ENCODE measurements at places on chromosomes 6 and 20.

GRCh38 chr6:1636272-1636825 is 26.6 kb downstream of the FOXC1 start:
- no peaks in the 10 kb centered on the region for H3K36me3 ChIP-seq
- no peaks in the 10 kb centered on the region for H3K4me1 ChIP-seq
- no peak for DNase-seq
- no peak overlapping the region for H3K4me3 ChIP-seq
- H3K27me3 ChIP-seq, result peaks cover 3% of the 10 kb centered on the region

DNA sequence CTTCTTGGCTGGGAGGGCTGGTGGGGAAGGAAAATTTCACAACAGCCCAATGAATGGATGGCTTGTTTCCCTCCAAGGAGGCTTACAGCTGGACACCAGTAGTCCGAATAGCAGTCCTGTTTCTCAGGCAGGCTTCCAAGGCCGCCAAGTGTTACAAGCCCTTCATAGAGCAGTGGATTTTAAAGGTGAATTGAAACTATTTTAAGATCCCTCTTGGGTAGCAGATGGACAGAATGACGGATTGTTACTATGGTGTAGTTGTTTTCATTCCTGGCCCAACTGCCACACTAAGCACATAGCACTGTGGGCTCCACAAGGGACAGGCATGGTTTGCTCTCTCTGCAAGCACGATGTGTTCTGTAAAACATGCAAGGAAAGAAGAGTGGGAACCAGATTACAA is 203.3 kb upstream of the TAB2 start:
- no peak overlapping the region for H3K27ac ChIP-seq
- no peak overlapping the region for H3K4me3 ChIP-seq
- H3K4me1 ChIP-seq, result peaks cover 65% of the 10 kb centered on the region
- no peaks in the 10 kb centered on the region for H3K27me3 ChIP-seq

GRCh38 chr20:44173116-44173515 is 13.9 kb downstream of the JPH2 start:
- H3K36me3 ChIP-seq, result no peaks in the 10 kb centered on the region
- peaks cover 42% of the 10 kb centered on the region for H3K27me3 ChIP-seq
- H3K27ac ChIP-seq, result no peak overlapping the region
- H3K4me1 ChIP-seq, result peaks cover 2% of the 10 kb centered on the region
- H3K4me3 ChIP-seq, result no peak overlapping the region
- DNase-seq, result no peak

DNA sequence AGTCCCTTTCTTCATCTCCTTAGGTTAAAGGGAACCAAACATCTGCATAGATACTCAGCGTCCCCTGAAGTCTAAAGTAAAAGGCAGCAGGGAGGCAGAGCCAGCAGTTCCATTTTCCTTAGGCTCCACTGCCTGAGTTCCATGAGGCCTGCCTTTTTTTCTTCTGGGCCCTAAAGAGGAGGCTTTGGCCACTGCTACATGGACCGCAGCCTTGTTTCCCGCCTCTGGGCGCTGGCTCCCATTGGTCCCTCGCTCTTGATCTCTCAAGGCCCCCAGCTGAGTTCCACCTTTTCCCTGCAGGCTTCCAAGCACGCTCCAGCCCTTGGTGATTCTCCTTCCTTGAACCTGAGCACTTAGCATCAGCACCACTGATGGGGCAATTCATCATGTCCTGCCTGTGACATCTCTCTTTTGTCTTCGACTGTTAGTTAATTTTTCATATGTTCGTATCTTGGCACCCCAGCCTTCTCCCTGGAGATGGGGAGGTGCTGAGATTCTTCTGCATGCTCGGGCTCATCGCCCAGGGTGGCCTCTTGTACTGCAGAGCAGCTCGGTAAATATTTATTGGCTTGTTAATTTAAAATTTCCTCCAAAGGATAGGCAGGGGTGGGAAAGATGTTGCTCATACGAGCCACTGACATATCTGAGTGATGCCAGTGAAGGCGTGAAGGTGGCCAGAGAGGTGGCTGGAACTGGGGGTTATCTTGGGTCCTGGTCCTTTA is 3.4 kb downstream of the MLN start:
- H3K36me3 ChIP-seq, result no peaks in the 10 kb centered on the region
- no peak overlapping the region for H3K27ac ChIP-seq
- peaks cover 3% of the 10 kb centered on the region for H3K4me1 ChIP-seq
- no peak for DNase-seq
- peaks cover 30% of the 10 kb centered on the region for H3K27me3 ChIP-seq

GRCh38 chr6:125882243-125882642 is 74.3 kb upstream of the HINT3 start:
- no peaks in the 10 kb centered on the region for H3K27me3 ChIP-seq
- no peaks in the 10 kb centered on the region for H3K4me1 ChIP-seq
- H3K4me3 ChIP-seq, result no peak overlapping the region

GRCh38 chr20:10423735-10424134 is 10.3 kb downstream of the MKKS start:
- no peaks in the 10 kb centered on the region for H3K27me3 ChIP-seq
- H3K4me3 ChIP-seq, result no peak overlapping the region
- no peak for DNase-seq
- peaks cover 8% of the 10 kb centered on the region for H3K36me3 ChIP-seq
- peaks cover 9% of the 10 kb centered on the region for H3K4me1 ChIP-seq
- no peak overlapping the region for H3K27ac ChIP-seq

DNA sequence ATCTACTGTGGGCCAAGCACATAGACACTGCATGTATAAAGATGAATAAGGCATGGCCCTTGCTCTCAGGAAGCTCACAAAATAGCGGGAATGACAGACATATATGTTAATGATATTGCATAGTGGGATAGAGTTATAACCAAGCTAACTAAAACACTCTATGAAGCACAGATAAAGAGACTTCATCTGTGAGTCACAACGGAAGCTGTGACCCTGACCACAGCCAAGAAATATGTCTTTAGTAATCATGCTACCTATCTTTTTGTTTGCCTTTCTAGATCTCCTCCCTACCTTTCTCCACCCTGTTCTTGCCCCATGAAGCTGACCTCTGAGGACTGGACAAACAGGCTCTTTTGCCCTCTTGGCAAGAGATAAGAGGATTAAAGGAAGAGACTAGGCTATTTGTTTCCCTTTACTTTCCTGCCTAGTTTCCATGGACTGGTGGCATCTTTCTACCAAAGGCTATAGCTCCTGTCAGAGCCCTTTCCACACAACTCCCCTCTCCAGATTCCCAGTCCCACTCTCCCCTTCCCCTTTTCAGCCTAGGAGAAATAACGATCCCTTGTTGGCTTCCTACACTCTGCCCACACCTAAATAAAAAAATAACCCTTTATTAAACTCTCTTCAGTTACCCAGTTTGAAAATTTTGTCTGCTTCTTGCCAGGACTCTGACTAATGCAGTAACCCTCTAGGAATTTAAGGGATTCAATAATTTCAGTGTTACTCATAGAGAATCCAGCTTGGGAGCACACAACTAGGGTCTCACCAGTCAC is 504.9 kb upstream of the MARCKS start:
- no peaks in the 10 kb centered on the region for H3K27me3 ChIP-seq
- H3K27ac ChIP-seq, result no peak overlapping the region
- no peak for DNase-seq
- H3K4me1 ChIP-seq, result no peaks in the 10 kb centered on the region

- no peak overlapping the region for H3K4me3 ChIP-seq
- H3K27ac ChIP-seq, result no peak overlapping the region
- H3K36me3 ChIP-seq, result peaks cover 2% of the 10 kb centered on the region
- DNase-seq, result no peak
- H3K27me3 ChIP-seq, result no peaks in the 10 kb centered on the region
Observed at GRCh38 chr6:75786152-75786551, 37.1 kb downstream of the MYO6 start.

- no peak within 1 kb of the TSS for H3K27ac ChIP-seq
- H3K27me3 ChIP-seq, result peaks cover 30% of the 10 kb centered on the region
- H3K36me3 ChIP-seq, result no peaks in the 10 kb centered on the region
- DNase-seq, result no peak
- no peaks in the 10 kb centered on the region for H3K4me1 ChIP-seq
Observed at GRCh38 chr6:138499303-138500018, at the start of gene NHSL1. NHSL1 (minus strand) TSS chr6:138499494; CDS start chr6:138499290, 204 bp downstream.

GRCh38 chr6:79353226-79353625 is 118.7 kb upstream of the HMGN3 start:
- peaks cover 3% of the 10 kb centered on the region for H3K27me3 ChIP-seq
- H3K4me1 ChIP-seq, result no peaks in the 10 kb centered on the region
- DNase-seq, result no peak

DNA sequence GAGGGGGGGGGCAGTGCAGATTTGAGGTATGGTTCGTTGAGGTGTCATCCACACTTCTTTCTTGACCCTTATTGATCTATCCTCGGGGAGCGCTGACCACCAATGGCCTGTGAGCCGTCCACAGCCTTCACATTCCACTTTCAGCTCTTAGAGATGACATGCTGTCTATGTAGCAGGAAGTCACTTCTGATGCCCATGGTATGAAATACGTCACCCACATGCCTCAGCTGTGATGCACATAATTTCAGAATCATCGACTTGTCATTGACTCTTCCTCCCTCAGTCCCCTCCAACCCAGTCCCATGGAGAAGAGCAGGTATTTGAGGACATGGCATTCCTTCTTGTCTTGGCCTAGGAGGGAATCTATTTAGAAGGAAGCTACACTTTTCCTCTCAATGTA is 4.7 kb upstream of the ADGRF5 start:
- no peaks in the 10 kb centered on the region for H3K27me3 ChIP-seq
- no peak overlapping the region for H3K27ac ChIP-seq
- no peaks in the 10 kb centered on the region for H3K36me3 ChIP-seq
- DNase-seq, result no peak
- no peak overlapping the region for H3K4me3 ChIP-seq
- H3K4me1 ChIP-seq, result no peaks in the 10 kb centered on the region

GRCh38 chr6:79425589-79426311 is 111.5 kb downstream of the LCA5 start:
- H3K4me3 ChIP-seq, result no peak overlapping the region
- no peaks in the 10 kb centered on the region for H3K4me1 ChIP-seq
- no peak for DNase-seq

- no peak overlapping the region for H3K4me3 ChIP-seq
- H3K27ac ChIP-seq, result no peak overlapping the region
- H3K27me3 ChIP-seq, result no peaks in the 10 kb centered on the region
Observed at GRCh38 chr6:153958860-153959259, 80.2 kb upstream of the OPRM1 start.

- H3K4me1 ChIP-seq, result peaks cover 4% of the 10 kb centered on the region
- DNase-seq, result no peak
- no peak overlapping the region for H3K4me3 ChIP-seq
- H3K27ac ChIP-seq, result no peak overlapping the region
Observed at GRCh38 chr6:109793792-109794191, 102.7 kb downstream of the FIG4 start.

DNA sequence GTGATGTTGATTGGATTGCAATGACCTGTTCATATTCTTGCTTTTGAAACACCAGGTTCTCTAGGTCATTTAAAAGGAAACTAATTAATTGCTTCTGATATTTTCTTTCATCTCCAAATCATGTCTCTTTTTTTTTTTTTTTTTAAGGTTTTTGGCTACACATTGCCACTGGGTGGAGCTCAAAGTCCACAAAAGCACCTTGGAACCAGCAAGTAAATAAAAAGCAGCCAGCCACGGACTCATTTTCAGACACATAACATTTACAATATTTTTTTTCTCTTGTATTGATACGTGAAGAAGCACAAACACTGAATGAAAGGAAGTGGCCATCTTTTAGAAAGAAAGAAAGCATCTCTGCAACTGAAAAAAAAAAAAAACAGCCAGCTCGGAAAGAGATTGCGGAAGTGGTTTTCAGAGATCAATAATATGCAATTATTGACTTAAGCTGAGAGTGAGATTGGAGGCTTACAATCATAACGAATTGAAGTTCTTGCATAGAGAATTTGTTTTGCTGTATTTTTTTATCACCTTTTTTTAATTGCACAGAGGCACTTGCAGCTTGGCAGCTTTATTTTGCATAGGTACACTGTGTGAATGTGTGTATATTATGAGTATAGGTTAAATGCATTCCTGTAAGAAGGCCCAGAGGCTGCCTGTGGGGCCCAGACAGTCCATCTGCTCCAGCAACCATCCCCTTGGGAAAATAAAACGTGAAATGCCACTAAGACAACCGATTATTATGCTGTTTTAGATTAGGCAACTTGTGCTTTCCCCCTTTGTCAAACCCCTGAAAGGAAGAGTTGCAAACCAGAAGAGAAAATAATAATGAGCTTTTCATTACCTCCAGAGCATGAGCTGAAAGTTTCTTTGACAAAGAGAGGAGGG is 28.2 kb downstream of the CGA start:
- peak overlapping the region; percentile 25 for H3K4me3 ChIP-seq
- H3K36me3 ChIP-seq, result no peaks in the 10 kb centered on the region
- H3K27ac ChIP-seq, result no peak overlapping the region
- peaks cover 43% of the 10 kb centered on the region for H3K27me3 ChIP-seq

GRCh38 chr6:157908369-157909281 is 73.0 kb upstream of the SYNJ2 start:
- no peak overlapping the region for H3K4me3 ChIP-seq
- peaks cover 16% of the 10 kb centered on the region for H3K4me1 ChIP-seq
- peak overlapping the region; percentile 29 for H3K27ac ChIP-seq

- H3K4me1 ChIP-seq, result peaks cover 79% of the 10 kb centered on the region
- no peak for DNase-seq
- H3K27ac ChIP-seq, result peak overlapping the region; percentile 36
Observed at GRCh38 chr6:30740540-30740870, 2.0 kb downstream of the FLOT1 start.

DNA sequence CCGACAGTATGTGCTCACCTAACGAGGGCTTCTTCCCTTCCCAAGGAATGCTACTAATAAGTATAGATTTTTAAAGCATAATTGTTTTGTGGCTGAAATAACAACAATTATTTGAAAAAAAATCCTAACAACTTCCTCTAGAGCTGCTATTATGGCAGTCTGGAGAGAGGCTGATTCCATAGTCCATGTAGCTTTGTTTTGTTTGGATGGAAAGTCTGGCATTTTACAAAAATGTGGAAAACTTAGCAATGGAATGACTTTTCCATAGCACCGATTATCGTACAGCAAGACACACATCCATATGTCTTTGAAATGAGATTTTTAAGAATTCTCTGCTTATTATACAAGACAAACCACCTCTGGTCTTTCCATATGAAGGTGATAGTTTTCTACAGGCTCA is 252.4 kb upstream of the TAB2 start:
- DNase-seq, result no peak
- H3K36me3 ChIP-seq, result peaks cover 13% of the 10 kb centered on the region
- H3K4me1 ChIP-seq, result peaks cover 56% of the 10 kb centered on the region
- H3K27me3 ChIP-seq, result no peaks in the 10 kb centered on the region
- H3K4me3 ChIP-seq, result no peak overlapping the region
- H3K27ac ChIP-seq, result peak overlapping the region; percentile 85

GRCh38 chr6:39934131-39934757 is at the start of gene MOCS1:
MOCS1 (minus strand) TSS chr6:39934462; CDS start chr6:39934417, 45 bp downstream.
- H3K4me3 ChIP-seq, result peak within 1 kb of the TSS; percentile 42
- no peaks in the 10 kb centered on the region for H3K4me1 ChIP-seq
- H3K27ac ChIP-seq, result no peak within 1 kb of the TSS
- no peak for DNase-seq
- peaks cover 17% of the 10 kb centered on the region for H3K27me3 ChIP-seq
- no peaks in the 10 kb centered on the region for H3K36me3 ChIP-seq

- peak overlapping the region; percentile 100 for H3K4me3 ChIP-seq
- peak; percentile 39 for DNase-seq
- peaks cover 27% of the 10 kb centered on the region for H3K36me3 ChIP-seq
- peak overlapping the region; percentile 97 for H3K27ac ChIP-seq
Observed at GRCh38 chr20:45363611-45364492, 896 bp downstream of the SYS1 start.

Measured in activated CD8-positive, alpha-beta memory T cell treated with anti-CD3 and anti-CD28 coated beads, Interleukin-2, amount 10 ng/mL, durations not matched to agents 7 days and 5 days (primary cell).